Uterine smooth muscle cell (primary cell): ENCODE measurements at places on chromosomes 3 and 15. TPM values are rescaled to one million over a fixed set of nuclear protein-coding genes. Genes with fewer than 3 reads are reported as not detected.

The RAB11A gene
- 181 and 251 TPM in 2 replicates for total RNA-seq

The COL7A1 gene
- total RNA-seq = 46.3 and 70.9 TPM in 2 replicates

The SUCLG2 gene
- total RNA-seq = 79.8 and 87.6 TPM in 2 replicates

The ASB14 gene
- under 0.01 TPM in 1 of 2 replicates, not detected in the other for total RNA-seq

The PRSS50 gene
- 0.12 TPM in 1 of 2 replicates, not detected in the other for total RNA-seq

The DNAH12 gene
- under 0.01 and 0.12 TPM in 2 replicates for total RNA-seq

The LRTM1 gene
- total RNA-seq = not detected in 2 replicates

The NMB gene
- total RNA-seq = 3.6 and 4.0 TPM in 2 replicates

The STOML1 gene
- 20.4 and 21.9 TPM in 2 replicates for total RNA-seq

The TRANK1 gene
- 7.7 and 20.2 TPM in 2 replicates for total RNA-seq

The LYZL4 gene
- total RNA-seq = not detected in 2 replicates

The FBLN2 gene
- total RNA-seq = 18.0 and 113 TPM in 2 replicates

The NR2E3 gene
- total RNA-seq = 0.22 and 0.25 TPM in 2 replicates

The HCLS1 gene
- total RNA-seq = 2.1 and 2.5 TPM in 2 replicates
